ENCODE measurements at places on chromosomes 12 and 14.

GRCh38 chr12:52825961-52826360 lies 8.2 kb downstream of the KRT79 start:
- no peak for DNase-seq

DNA sequence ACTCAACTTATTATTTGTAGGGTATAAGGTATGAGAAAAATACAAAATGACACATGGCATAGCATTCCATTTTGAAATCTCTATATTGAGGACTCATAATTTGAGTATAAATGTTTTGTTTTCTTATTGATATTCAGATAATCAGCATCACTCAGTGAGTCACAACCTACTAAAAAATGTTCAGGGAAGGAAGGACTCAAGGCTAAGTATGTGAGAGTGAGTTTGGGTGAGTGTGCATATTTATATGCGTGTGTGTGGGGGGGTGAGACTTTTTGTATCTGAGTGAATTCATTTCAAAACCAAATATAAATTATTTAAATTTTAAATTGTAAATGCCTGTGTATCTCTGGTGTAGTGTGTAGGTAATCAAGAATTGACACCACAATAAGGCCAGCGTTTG lies 87.8 kb upstream of the PRKD1 start:
- no peak for DNase-seq

DNA sequence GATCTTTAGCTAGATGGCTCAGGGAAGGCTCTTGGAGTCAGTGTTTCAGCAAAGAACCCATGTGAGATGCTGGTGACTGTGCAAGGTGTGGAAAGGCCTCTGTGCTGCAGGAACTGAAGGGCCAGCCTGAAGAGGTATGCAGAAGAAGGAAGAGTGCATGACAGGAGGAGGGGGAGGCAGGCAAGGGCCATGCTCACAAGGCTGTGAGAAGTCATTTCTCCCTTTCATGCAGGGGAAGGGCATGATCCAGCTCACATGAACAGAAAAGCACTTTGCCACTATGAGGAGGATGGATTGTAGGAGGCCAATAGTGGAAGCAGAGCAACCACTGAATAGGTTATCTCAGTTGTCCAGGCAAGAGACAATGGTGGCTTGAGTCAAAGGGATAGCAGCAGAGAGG lies 83.7 kb downstream of the SSPN start:
- DNase-seq, result no peak

- no peak for DNase-seq
Observed at GRCh38 chr12:122753319-122753650, 661 bp downstream of the DENR start.

DNA sequence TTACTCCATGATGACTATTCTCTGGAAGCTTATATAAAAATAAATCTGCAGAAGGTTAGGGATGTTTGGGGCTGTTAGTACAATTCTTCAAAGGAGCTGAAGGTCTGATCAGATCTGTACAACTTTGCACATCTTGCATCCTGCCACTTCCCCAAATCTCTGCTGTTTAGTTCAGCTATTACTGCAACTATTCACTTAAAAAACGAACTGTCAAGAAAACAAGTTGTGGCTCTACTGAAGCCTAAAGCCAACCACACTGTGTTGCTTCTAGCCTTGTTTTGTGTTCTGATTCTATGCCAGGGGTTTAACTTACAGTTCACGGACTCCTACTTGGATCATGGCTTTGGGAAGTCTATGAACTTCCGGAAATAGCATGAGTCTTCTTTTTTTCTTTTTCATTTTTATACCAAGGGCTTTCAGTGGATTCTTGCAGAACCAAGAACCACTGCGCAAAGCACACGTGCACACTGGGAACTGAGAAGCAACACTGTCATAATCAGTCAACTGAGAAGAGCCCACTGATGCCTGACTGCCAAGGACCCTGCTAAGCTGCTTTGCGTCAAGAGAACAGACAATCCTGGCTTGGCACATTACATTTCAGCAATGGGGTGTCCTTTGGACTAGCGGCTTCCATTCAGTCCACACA lies 66.3 kb upstream of the EEA1 start:
- no peak for DNase-seq
